ENCODE measurements at places on chromosomes 6 and 20.

DNA sequence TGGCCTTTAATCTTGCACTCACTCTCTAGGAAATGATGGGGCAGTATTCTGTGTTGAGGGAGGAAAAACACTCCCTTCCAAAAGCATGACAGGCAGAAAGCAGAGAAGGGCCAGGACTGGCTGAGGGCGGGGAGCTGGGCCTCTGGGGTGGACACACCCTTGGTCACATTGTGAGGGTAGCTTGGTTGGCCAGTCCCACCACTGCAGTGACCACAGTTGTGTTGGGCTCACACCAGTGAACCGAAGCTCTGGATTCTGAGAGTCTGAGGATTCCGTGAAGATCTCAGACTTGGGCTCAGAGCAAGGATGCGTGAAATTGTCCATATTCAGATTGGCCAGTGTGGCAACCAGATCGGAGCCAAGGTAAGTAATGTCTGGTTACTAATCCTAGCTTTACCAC is at the start of gene TUBB1:
TSS of gene TUBB1 (plus strand) at position 213 of the 400 bp plus-strand sequence. CDS start at position 307, 94 bp downstream.
- no peak for DNase-seq

GRCh38 chr6:25659633-25660368 is 7.8 kb downstream of the SCGN start:
- DNase-seq, result no peak

DNA sequence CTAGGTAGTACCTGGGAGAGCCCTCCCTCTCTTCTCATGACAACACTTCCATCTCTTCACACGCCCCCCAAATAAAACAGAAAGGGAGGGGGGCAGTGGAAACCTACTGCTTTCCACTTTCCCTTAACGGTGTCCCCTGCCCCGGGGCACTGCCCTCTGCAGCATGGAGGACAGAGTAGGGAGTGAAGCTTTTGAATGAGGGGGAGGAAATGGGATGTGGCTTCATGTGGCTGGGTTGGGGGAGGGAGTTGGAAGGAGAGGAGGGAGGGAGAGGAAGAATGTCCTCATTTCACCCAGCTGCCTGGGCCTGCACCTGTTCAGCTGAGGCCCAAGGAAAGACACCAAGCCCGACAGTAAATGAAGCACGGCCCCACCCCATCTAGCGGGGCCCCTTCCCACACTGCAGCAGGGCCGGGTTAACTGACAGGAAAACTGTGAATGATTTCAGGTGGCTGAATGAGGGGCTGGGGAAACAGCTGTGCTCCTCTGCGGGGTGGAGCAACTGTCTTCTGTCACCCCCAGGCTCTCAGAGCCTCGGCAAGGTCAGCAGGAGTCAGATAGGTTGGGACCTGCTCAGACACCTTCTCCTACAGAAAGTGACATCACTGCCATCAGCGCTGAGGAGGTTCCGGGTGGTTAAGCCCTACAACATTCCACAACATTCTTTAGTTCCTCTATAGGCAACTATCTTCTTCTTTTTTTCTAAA is 40.0 kb upstream of the TAF8 start:
- DNase-seq, result peak; percentile 71

DNA sequence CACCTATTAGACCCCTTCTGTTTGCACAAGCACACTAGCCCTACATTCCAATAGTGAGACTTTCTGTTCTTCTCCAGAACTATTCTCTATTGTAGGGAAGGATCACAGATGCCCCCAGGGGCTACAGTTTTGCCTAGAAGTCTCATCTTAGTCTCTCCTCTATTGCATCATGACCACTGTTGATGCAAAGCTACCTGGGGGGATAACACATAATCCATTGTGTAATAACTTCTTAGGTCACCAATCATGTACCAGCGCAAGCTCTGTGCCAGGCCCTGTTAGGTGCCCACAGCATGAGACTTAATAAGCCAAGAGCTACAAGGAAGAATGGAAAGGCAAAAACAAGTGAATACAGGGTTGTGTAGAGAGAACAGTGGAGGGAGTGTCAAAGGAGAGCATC is 98.1 kb upstream of the TNFAIP3 start:
- DNase-seq, result no peak

DNA sequence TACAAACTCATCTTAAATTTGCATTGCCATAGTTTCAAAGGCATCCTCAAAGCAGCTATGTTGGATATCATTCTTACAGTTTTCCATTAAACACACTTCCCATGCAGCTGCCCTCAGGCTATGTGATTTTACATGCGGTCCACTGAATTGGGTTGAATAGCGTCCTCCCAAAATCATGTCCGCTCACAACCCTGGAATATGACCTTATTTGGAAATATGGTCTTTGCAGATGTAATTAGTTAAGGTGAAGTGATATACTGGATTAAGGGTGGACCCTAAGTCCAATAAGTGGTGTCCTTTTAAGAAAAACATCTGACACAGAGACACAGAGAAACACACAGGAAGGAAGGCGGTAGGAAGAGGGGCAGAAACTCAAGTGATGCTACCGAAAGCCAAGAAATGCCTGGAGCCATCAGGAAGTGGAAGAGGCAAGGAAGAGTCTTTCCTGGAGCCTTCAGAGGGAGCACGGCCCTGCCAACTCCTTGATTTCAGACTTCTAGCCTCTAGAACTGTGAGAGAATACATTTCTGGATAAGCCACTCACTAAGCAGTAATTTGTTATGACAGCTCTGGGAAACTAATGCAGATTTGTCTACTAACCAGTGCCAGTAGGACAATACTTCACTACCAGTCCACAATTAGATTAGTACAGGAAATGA is 42.7 kb upstream of the NHSL1 start:
- DNase-seq, result no peak

All from endodermal cell (in vitro differentiated cells).